ENCODE measurements at places on chromosomes 7 and 10.

GRCh38 chr7:28078036-28078901, 102.3 kb downstream of the JAZF1 start:
- DNase-seq = peak; percentile 12

DNA sequence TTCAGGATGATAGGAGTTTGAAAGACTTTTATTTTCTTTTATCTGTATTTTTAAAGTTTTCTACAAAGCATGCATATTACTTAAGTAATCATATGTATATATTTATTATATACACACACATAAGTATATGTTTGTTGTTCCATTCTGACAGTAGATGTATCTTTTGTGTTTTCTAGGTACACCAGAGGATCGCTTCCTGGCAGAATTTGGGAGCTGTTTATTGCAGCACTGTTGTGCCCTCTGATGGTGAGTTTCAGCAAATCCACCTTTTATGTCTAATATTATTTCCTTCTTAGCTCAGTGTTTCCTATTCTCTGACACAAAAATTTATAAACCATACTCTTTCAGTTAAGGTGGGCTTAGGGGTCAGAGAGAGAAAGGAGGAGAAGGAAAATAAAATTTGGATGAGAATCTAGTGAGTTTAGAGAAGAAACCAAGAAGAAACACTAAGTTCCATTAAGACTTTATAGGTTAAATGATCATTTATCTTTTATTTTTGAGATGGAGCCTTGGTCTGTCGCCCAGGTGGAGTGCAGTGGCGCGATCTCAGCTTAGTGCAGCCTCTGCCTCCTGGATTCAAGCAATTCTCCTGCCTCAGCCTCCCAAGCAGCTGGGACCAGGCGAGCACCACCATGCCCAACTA, 59.2 kb upstream of the OIT3 start:
- peak; percentile 16 for DNase-seq

GRCh38 chr10:128879441-128880140, 587.5 kb upstream of the MGMT start:
- DNase-seq = no peak

GRCh38 chr7:74320645-74321221, 31.5 kb downstream of the CLIP2 start:
- DNase-seq = no peak
